ENCODE measurements at places on chromosomes 12 and 14. TPM values are rescaled to one million over a fixed set of nuclear protein-coding genes. Genes with fewer than 3 reads are reported as not detected.
A peak's percentile ranks its signal among the peaks of the same experiment; 100 is the strongest.

The STAT2 gene
- total RNA-seq, result 172 TPM

The MORN3 gene
- total RNA-seq, result not detected

The ARHGAP9 gene
- 18.9 TPM for total RNA-seq

The NR4A1 gene
- total RNA-seq, result 265 TPM

The FAIM2 gene
- 4.7 TPM for total RNA-seq

The MAP1LC3B2 gene
- total RNA-seq, result 1.9 TPM

The MUCL1 gene
- not detected for total RNA-seq

- H3K27me3 ChIP-seq, result no peaks in the 10 kb centered on the region
- no peak overlapping the region for H3K4me3 ChIP-seq
- no peak for DNase-seq
- no peaks in the 10 kb centered on the region for H3K36me3 ChIP-seq
Measured at GRCh38 chr14:101096551-101096950, 193.0 kb upstream of the RTL1 start.

- peak overlapping the region; percentile 69 for H3K27ac ChIP-seq
- no peak overlapping the region for H3K4me3 ChIP-seq
- no peaks in the 10 kb centered on the region for H3K27me3 ChIP-seq
- no peaks in the 10 kb centered on the region for H3K36me3 ChIP-seq
- no peak for DNase-seq
Measured at GRCh38 chr14:68282479-68283377, 463.1 kb downstream of the RAD51B start.

DNA sequence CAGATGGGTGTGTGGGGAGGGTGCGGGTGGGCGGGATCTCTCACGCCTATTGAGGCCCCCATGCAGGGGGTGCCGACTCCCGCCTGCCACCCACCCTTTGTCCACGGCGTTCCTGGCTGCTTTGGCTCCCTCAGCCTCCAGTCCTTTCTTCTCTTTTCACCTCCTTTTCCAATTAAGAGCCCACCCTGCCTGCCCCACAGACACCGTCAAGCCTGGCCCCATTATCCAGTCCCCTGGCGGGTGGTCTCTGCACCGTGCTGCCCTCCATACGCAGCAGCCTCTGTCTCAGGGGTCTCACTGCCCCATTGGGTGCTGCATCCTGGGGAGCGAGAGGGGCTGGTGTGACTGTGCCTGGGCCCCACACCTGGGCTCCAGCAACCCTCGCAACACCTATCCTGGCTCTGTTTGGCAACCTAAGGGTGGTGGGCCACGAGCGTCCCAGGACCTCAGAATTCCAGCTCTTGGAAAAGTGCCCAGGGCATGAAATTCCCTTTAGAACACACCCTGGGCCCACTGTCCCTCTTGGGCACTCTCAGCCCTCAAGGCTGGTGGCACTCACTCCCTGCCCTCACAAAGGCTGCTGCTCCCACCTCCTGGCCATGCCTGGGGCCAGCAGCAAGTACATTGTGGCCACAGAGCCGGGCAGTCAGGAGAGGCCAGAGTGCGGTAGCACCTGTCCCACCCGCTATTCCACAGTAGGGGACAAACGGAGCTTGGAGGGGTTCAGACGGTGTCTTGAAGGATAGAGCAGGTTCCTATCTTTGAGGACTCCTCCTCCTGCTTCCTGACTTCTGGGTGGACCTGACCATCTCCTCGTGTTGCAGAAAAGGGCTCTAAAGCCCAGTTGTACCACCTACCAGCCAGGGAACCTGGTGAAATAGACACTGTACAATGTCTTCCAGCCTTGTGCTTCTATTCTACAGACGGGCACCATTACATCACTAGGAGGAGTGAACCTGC lies 114.1 kb downstream of the KIF26A start:
- H3K4me1 ChIP-seq, result no peaks in the 10 kb centered on the region
- H3K27ac ChIP-seq, result no peak overlapping the region
- H3K4me3 ChIP-seq, result no peak overlapping the region
- H3K36me3 ChIP-seq, result no peaks in the 10 kb centered on the region
- no peaks in the 10 kb centered on the region for H3K27me3 ChIP-seq

DNA sequence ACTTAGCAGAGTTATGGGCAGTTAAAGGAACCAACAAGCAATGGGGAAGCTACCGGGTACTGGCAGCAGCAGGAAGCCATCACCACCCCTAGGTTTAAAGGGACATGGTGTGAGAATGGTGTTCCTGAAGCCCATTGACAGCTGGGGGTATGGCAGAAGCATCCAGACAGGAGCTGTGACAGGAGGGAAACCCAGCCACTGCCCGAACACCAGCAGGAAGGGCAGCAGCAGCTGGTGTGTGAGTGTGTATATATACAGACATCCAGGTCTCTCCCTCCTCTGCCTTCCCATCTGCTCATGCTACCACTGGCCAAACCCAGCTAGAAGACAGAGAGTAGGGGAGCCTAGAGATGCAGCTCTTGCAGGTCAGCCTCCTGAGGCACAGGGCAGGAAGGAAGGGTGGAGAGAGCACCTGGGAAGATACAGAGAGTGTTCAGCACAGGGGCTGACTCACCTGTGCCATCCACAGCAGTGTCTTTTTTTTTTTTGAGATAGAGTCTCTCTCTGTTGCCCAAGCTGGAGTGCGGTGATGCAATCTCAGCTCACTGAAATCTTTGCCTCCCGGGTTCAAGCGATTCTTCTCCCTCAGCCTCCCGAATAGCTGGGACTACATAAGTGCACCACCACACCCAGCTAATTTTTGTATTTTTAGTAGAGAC lies 9.2 kb upstream of the ADCK1 start:
- H3K27ac ChIP-seq, result no peak overlapping the region
- no peaks in the 10 kb centered on the region for H3K4me1 ChIP-seq
- DNase-seq, result no peak

GRCh38 chr12:132772606-132773005 lies 11.0 kb upstream of the ANKLE2 start:
- peak; percentile 82 for DNase-seq
- H3K4me3 ChIP-seq, result no peak overlapping the region
- no peaks in the 10 kb centered on the region for H3K4me1 ChIP-seq
- no peaks in the 10 kb centered on the region for H3K36me3 ChIP-seq

- peak overlapping the region; percentile 3 for H3K27ac ChIP-seq
- no peaks in the 10 kb centered on the region for H3K36me3 ChIP-seq
- no peaks in the 10 kb centered on the region for H3K27me3 ChIP-seq
Measured at GRCh38 chr12:124443931-124444712, 123.3 kb downstream of the NCOR2 start.

- no peaks in the 10 kb centered on the region for H3K36me3 ChIP-seq
- no peak for DNase-seq
- H3K4me3 ChIP-seq, result no peak overlapping the region
- H3K27me3 ChIP-seq, result no peaks in the 10 kb centered on the region
- no peaks in the 10 kb centered on the region for H3K4me1 ChIP-seq
- H3K27ac ChIP-seq, result no peak overlapping the region
Measured at GRCh38 chr14:59632381-59632780, 55.8 kb upstream of the CCDC175 start.

DNA sequence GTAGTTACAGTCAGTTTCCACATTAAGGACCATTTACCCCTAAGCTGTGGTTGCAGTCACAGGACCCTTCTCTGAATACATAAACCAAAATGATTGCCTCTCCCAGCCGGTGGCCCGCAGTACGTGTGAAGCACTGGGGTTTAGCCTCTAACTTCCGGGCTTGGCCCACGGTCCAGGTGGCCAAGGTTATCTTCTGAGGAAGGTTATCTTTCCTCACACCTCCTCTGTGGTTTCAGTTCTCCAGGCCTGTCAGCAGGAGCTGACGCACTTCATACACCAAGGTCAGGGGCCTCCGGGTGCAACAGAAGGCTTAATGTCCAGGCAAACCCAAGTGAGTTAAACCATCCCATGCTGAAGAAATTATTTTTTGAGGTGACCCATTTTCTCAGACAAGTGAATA lies 291.0 kb upstream of the FKBP4 start:
- DNase-seq, result no peak
- no peak overlapping the region for H3K4me3 ChIP-seq
- peaks cover 4% of the 10 kb centered on the region for H3K4me1 ChIP-seq

GRCh38 chr14:99563749-99564129 lies 40.3 kb downstream of the CCDC85C start:
- no peaks in the 10 kb centered on the region for H3K36me3 ChIP-seq
- H3K4me1 ChIP-seq, result peaks cover 83% of the 10 kb centered on the region
- peak overlapping the region; percentile 49 for H3K27ac ChIP-seq
- H3K27me3 ChIP-seq, result no peaks in the 10 kb centered on the region
- H3K4me3 ChIP-seq, result no peak overlapping the region
- DNase-seq, result no peak

- H3K27ac ChIP-seq, result peak overlapping the region; percentile 78
- H3K27me3 ChIP-seq, result no peaks in the 10 kb centered on the region
- peak overlapping the region; percentile 28 for H3K4me3 ChIP-seq
- peak; percentile 35 for DNase-seq
- no peaks in the 10 kb centered on the region for H3K36me3 ChIP-seq
- H3K4me1 ChIP-seq, result no peaks in the 10 kb centered on the region
Measured at GRCh38 chr14:61567838-61568571, 127.3 kb upstream of the HIF1A start.

DNA sequence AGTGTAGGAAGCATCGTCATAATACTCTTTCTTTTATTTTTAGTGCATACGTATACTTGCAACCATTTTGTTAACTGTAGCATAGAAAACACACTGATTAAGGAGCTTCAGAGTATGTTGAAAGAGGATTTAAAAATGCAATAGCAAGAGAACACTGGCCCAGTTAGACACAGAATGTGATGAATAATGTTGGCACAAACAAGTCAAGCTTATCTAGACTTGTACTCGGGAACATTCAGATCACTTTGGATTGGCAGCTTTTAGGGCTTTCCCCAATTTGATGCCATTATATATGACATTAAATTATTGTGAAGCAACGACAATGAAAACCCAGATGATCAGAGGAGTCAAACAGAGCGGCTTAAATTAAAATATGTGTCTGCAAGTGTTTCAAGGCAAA lies 468.1 kb downstream of the PRKD1 start:
- no peak for DNase-seq
- no peak overlapping the region for H3K27ac ChIP-seq
- H3K4me1 ChIP-seq, result no peaks in the 10 kb centered on the region
- no peak overlapping the region for H3K4me3 ChIP-seq

DNA sequence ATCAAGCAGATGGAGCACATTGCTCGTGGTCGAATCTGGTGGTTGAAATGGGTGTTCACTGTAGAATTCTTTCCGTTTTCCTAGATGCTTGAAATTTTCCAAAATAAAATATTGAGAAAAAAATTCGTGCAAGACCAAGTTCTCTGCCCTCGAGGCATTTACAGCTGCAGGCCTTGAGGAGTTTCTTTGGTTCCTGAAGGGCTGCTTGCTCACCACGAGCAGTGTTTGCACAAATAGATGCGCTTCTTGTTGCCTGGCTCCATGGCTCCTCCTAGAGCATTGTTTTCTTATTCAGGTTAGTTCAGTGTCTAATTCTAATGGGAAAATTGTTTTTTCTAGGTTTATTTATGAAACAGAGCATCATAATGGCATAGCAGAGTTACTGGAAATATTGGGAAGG lies 74.5 kb upstream of the DYNC1H1 start:
- H3K27me3 ChIP-seq, result no peaks in the 10 kb centered on the region
- peak; percentile 10 for DNase-seq
- H3K27ac ChIP-seq, result no peak overlapping the region
- no peaks in the 10 kb centered on the region for H3K36me3 ChIP-seq

DNA sequence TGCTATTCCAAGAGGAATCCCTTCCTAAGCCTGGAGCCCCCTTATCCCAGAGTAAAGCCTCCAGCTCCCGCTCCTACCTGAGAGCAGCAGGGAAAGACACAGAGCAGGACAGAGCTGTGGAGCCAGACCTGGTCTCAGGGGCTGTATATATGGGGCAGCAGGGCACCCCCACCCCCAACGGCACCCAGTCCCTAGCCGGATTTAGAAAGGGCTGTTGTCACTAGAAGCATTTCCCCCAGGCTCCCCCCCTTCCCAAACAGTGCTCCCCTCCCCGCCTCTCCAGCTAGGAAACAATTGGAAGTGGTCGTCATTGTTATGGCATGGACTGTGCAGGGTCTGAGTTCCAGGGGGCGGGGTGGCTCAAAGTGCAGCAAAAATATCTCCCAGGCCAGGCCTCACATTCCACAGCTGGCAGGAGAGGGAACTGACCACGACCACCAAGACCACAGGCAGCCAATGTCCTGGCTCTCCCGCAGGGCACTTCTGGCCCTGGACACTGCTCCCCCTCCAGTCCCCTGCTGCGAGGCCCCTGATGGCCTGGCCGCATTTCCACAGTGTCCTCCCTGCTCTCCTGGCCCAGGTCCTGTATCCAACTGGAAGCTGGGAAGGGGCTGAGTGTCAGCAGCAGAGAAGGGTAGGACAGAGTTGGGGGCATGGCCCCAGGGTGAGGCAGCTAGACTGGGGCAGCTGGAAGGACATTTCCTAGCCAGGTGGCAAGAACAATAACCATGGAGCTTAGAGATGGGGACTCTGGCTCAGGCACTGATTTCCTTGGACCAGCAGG lies at the start of gene MYH7:
Gene MYH7 (minus strand): TSS at position 118 of the 784 bp plus-strand sequence. CDS start 1,928 bp downstream, outside the sequence.
- DNase-seq, result no peak
- no peak within 1 kb of the TSS for H3K27ac ChIP-seq
- no peaks in the 10 kb centered on the region for H3K27me3 ChIP-seq
- no peaks in the 10 kb centered on the region for H3K4me1 ChIP-seq
- no peak within 1 kb of the TSS for H3K4me3 ChIP-seq

DNA sequence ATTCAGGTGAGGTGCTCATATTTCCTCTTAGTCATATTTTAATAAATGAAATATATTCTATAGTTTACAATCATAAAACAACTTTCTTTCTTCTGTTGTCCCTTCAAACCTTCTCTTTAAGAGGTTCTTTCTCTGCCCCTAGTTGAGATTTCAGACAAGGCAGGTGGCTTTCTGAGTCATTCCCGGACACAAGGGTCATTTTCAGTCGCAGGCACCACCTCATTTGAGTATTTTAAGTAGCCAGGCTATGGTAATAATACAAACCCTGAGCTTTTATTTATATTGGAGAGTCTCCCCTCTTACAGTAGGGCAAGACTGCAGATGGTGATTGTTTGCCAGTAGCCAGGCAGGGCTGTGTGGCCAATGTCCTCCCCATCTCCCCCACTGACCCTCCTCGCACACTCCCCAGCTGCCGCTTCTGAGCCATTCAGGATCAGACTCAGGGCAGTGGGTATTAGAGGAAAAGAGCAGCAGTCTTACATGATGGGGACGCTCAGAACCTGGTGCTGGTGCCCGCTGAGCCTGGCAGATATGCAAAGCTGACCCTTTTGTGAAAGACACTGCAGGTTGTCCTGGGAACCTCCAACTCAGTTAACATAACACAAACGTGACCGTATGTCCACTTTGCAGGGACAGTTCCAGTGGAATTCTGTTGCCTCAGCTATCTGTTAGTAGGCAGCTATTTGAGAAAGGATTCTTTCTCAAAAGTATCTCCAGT lies 101.1 kb upstream of the BCL2L14 start:
- no peaks in the 10 kb centered on the region for H3K4me1 ChIP-seq
- no peak for DNase-seq
- H3K4me3 ChIP-seq, result no peak overlapping the region
- no peak overlapping the region for H3K27ac ChIP-seq
- H3K36me3 ChIP-seq, result no peaks in the 10 kb centered on the region

DNA sequence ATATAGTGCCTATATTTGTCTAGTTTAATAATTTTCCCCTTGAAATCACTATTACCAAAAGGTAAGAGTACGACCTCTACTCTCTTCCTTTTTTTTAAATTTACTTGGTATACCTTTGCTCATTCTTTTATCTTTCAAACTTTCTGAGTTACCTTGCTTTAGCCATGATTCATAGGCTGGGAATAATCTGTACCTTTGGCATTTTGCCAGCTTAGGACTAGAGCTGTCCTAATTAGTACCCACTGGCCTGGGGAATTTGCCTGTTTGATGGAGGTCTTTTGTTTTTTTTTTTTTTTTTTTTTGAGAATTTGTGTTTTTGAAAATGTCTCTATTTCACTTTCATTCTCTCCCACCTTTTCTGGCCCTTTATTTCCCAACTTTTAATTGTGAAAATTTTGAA lies 8.7 kb upstream of the SLC4A8 start:
- H3K4me1 ChIP-seq, result no peaks in the 10 kb centered on the region
- DNase-seq, result no peak
- no peak overlapping the region for H3K27ac ChIP-seq

Data from Peyer's patch (tissue), 4 donors.